ENCODE measurements at places on chromosomes 6 and 20.

GRCh38 chr20:11582060-11582459 is 335.6 kb upstream of the BTBD3 start:
- DNase-seq: no peak

- DNase-seq: no peak
Observed at GRCh38 chr20:53652090-53652858, 58.6 kb upstream of the ZNF217 start.

- DNase-seq: no peak
Observed at GRCh38 chr20:7180256-7181045, 413.0 kb downstream of the BMP2 start.

DNA sequence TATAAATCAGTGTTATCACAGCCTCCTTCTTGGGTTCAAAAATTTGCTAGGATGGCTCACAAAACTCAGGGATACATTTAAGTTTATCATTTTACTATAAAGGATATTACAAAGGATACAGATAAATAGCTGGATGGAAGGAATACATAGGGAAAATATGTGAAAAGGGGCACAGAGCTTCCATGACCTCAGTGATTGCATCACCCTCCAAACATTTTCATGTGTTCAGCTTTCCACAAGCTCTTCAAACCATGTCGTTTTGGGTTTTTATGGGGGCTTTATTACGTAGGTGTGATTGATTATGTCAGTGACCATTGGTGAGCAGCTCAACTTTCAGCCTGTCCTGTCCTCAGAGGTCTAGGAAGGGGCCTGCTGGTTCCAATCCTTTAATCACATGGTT is 68.0 kb downstream of the CYB5R4 start:
- no peak for DNase-seq

DNA sequence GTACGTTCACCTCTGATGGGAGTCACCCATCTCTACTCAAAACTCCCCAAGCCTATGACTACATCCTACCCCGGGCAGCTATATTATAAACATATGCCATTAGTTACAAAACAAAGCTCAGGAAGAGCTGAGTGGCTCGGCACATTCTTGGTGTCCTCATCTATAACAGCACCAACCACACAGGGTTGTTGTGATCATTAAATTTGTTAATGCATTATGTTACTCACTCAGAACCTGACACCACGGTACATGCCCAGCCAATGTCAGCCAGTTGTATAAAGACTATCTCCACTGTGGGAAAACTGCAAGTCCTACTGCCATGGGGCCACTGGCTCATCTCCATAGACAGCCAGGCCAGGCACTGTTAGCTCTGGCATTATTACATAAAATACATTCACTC is 7.7 kb downstream of the CDK5RAP1 start:
- DNase-seq: no peak

GRCh38 chr6:24391756-24392405 is 10.9 kb upstream of the MRS2 start:
- no peak for DNase-seq

- DNase-seq: no peak
Observed at GRCh38 chr6:97674802-97675201, 391.8 kb upstream of the MMS22L start.

- DNase-seq: no peak
Observed at GRCh38 chr6:43575105-43575771, 600 bp downstream of the XPO5 start.

DNA sequence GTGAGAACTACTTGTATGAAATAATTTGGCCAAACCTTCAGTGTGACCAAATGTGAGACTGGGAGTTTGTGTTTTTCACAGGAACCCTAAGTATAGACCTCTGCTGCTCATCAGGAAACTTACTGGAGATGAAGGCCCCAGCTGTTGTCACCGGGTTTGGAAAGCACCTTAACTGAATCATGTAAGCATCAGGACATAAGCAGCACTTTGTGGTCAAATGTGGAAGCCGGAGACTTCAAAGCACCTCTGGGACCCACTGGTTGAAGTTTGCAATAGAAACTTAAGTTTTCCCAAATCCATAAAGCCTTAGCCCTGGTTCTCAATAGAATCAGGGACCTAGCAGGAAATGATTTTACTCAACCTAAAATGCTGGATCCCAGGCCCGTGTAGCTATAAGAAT is 14.3 kb downstream of the TTPAL start:
- no peak for DNase-seq

DNA sequence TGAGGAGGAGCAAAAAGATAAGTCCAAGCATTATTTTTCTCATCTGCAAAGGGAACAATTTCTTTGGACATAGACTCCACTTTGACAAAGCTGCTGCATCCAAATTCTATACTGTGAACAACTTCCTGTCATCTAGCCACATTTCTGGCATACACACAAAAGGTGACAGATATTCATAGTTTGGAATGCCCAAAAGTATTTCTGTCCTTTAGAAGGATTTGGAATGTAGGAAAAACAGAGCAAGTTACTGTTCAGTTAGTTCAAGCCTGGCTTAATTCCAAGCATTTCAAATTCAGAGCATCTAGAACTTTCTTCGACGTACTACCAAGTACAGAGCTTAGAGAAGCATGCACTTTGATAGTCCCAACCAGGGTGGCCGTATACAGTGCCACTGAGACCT is 134.0 kb downstream of the PDE7B start:
- no peak for DNase-seq

DNA sequence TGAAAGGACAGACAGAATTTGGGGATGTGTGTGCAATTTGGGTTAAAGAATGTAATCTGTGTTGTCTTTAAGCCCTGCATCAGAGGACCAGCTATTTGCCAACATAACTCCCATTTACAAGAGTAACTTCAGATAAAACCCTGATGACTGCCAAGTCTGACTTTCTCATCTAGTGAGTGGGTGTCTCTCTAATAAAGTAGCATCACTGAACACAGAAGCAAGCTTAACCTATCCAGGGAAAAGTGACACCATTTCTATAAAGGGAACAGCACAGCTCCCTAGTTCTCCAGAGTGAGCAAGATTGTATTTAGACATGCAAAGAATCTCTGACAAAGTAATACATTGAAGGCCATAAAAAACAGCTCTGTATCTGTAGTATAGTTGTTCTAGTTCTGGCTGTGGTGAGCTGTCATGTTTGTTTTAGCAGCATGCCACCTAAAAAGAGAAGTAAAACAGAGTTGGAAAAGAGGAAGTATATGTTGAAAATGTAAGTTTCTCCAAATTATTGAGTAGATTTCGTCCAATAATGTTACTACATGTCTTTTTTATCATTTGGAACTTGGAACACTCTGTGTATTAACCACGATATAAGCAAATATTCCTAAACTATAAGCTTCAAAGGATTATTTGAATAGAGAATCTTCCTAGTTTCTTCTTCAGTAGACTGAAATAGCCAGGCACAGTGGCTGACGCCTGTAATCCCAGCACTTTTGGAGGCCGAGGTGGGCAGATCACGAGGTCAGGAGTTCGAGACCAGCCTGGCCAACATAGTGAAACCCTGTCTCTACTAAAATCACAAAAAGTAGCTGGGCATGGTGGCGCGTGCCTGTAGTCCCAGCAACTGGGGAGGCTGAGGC is 8.8 kb upstream of the PIM1 start:
- no peak for DNase-seq

GRCh38 chr20:36591854-36592641 is 13.5 kb upstream of the RAB5IF start:
- DNase-seq: no peak

DNA sequence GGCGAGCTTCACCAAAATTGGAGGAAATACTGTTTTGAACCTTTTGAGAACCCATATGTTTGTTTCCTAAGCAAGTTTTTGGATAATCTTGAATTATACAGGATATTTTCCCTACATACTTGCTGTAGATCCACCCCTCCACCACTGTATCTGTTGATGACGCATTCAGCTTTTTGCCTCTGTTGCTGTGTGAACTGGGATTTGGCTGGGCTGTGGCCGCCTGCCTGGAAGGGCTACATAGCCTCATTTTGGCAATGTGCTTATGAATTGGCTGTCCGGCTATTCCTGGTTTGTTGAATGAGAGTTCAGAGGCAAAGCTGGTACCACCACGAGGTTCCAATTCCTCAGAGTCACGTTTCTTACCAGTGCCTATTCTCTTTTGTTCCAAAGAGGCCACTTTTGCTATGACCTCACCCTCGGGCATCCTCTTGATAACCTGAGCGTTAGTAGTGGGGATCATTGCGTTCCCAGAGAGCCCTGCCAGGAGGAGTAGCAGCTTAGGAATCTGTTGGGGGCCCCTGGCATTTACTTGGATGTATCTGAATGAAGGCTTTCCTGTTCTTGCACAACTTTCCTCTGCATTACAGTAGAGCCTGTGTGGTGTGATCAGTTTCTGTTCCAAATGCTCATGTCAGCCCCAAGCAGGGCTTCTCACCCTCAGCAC is 6.4 kb downstream of the FAM83D start:
- DNase-seq: no peak

GRCh38 chr6:41936073-41936837 is 5.4 kb downstream of the CCND3 start:
- peak; percentile 71 for DNase-seq

DNA sequence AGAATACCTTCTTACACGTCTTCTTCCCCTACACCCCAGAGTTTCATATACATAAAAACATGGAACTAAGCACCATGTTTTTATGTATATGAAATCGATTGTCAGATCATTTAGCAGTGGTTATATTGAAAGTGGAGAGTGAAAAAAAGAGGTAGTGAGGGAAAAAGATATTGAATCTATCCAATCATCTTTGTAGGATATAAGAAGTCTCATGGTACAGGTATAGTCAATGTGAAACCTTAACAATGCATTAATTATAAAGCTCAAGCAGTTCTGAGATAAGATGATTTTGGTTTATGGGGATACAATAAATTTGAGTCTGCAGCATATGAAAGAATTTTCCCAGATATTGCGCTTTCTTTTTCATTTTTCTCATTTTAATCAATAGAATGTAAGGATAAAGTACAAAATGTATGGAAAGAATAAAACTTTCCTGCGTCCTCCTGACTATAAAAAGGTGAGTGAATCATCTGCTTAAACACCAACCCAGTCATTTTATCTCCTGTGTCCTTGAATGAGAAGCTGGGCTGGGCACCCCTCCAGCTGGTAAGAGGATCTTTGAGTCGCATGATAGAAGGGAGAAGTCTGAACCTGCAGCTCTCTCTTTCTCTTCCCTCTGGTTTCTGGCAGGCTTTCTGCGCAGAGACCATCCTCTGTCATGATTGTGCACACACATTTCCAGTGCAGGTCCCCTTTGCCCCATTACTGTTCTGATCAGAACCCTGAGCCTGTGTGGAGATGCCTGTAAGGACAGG is 28.1 kb upstream of the AKIRIN2 start:
- peak; percentile 85 for DNase-seq

DNA sequence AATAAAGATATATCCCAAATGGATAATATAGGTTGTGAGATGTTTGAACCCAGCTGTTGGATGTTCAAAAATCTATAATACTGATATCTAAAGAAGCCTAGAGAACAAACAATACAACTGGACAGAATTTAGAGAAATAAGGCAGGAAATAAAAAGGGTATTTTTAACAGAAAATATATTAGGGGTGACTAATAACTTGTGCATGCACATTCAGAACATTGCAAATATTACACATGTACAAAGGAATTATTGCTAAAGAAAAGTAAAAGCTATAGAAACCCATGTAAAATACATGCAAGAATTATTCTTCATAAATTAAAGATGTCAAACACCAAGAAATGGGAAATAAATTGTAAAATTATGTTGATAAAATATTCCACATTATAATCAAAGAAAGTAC is 32.7 kb upstream of the HCRTR2 start:
- no peak for DNase-seq

DNA sequence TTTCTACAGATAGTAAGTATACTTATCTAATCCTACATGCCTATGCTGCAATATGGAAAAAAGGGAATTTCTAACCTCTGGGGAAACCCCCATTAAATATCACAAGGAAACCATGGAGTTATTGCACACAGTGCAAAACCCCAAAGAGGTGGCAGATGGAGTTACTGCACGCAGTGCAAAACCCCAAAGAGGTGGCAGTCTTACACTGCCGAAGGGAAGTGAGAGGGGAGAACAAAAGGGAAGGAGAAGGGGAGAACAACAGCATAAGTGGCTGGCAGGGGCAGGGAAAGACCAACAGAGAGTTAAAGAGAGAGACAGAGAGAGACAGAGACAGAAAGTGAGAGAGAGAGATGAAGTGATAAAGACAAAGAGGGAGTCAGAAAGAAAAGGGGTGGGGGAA is 43.8 kb upstream of the EIF2S2 start:
- no peak for DNase-seq

Data from heart left ventricle (tissue), 16 donors.